NCI-H187 (cell line): ENCODE measurements at places on chromosomes 3 and 15.

DNA sequence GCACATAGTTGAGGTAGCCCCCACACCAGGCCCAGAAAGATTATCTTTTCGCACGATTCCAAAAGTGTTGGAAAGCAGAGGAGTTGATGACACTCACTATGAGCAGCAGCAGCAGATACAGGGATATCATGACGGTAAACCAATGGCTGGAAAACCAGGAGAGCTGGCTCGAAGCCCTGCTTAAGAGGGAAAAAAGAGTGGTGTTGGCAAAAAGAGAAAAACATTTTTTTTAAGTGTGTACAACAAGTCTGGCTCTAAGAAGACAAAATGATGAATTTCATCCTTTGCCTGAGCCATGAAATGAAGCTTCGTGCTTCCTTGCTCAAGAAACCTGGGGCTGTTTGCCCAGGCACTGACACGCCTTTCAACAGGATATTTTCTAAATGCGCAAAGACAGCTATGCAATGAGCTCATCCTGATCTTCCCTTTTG, 27.3 kb downstream of the PARP16 start:
- no peak for DNase-seq

GRCh38 chr3:66953934-66954445, 44.1 kb upstream of the KBTBD8 start:
- no peak for DNase-seq

DNA sequence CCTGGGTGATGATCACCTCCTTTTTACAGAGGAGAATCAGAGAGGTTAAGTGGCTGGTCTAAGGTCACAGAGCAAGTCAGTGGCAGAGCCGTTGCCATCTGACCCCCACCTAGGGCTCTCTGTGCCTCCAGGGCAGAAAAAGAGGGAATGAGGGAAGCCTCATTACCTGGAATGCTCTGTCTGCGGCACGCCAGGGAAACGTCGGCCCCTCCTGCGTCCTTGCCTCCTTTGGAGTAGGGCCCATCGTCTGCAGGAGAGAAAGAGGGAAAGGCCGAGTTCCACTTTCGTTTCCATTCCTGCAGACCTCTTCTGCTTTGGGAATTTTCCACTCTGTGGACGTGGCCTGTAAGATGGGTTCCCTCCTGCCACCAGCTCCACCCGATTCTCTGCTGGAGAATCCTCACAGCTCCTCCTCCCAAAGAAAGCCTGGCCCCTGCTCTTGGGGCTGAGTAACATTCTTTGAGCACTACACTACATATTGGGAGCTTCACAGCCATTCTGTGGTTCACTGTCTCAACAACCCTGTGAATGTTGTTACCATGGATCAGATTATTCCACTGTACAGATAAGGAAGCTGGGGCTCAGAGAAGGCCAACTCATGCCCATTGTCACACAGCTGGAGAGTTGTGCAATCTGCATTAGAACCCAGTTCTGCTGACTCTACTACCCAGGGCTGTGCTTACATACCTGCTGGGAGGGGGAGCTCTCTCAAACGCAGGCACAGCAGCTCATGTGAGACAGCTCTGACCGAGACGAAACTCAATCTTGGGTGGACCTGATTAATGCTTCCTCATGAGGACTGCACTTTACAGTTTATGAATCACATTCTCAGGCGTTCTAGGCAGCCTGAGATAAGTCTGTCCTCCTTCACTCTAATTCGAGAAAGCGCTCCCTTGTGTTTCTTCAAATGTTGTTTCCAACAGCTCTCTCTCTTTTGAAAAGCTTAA, 14.2 kb downstream of the GRIP2 start:
- DNase-seq = no peak

GRCh38 chr3:187288131-187288854, 3.2 kb downstream of the MASP1 start:
- DNase-seq = no peak

- DNase-seq = no peak
Measured at GRCh38 chr15:43383070-43383469, 12.2 kb downstream of the TUBGCP4 start.

DNA sequence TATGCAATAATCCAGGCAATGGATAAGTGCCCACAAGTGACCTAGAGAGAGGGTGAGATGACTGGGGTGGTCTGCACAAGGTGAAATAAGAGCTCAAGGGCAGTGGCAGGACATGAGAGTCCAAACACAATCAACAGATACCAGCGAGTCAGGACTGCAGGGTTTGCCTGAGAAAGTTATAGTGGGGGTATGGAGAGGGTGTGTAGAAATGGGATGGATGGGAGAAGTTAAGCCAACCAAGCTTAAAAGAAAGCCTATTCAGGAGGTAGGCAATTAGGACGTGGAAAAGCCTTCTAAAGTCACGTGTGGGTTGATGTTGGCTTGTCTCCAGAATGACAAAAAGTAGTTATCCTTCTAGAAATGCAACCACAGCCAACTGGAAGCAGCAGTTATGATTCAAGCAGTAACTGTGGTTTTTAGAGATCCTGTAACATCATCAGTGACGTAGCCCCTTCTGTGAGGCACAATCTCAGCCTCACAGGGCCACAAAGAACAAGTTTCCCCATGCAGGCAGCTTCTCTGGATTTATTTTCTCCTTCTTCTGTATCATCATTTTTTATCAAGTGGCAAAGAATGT, 56.1 kb downstream of the FAM174B start:
- DNase-seq = no peak
